Spinal cord (tissue), 10 donors: ENCODE measurements at places on chromosomes 3 and 15. TPM values are rescaled to one million over a fixed set of nuclear protein-coding genes. Genes with fewer than 3 reads are reported as not detected.

SKOR1 gene
- 3.0 TPM for total RNA-seq

GDPGP1 gene
- 7.3 TPM for total RNA-seq

DUOXA1 gene
- total RNA-seq, result 0.11 TPM

USP50 gene
- 1.1 TPM for total RNA-seq

PRTG gene
- total RNA-seq, result 10.7 TPM

CKMT1B gene
- total RNA-seq, result 17.7 TPM

SPATA12 gene
- total RNA-seq, result not detected

TMEM108 gene
- total RNA-seq, result 6.6 TPM

TBC1D5 gene
- total RNA-seq, result 83.8 TPM

ZNF445 gene
- 19.7 TPM for total RNA-seq

APPL1 gene
- 69.9 TPM for total RNA-seq

GRCh38 chr15:100170291-100171210, 171.2 kb downstream of the ADAMTS17 start:
- DNase-seq, result no peak

GRCh38 chr3:100412912-100413590, 11.7 kb downstream of the LNP1 start:
- no peak for DNase-seq

- DNase-seq, result peak; percentile 22
Measured at GRCh38 chr15:35932531-35932930, 386.6 kb upstream of the DPH6 start.

- DNase-seq, result no peak
Measured at GRCh38 chr3:47475029-47475569, 642 bp downstream of the SCAP start.

GRCh38 chr3:94779699-94780098, 716.8 kb downstream of the NSUN3 start:
- DNase-seq, result no peak

- DNase-seq, result no peak
Measured at GRCh38 chr3:49609314-49609713, 55.0 kb downstream of the BSN start.

DNA sequence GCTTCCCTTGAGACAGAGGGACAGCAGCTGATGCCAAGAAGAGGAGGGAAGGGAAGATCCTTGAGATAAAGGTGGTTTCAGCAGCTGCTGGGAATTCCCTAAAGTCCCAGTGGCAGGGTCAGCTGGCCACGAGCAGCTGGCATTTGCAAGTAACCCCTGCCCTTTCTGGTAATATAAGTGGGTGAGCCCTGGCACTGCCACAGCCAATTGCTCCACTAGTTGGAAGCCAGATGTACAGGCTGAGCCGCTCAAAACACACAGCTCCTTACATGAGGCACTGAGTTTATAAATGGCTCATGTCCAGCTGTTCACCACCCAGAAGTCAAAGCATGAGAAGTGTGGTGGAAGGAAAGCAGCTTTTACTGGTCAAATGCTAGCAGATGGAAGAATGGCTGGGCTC, 35.4 kb downstream of the PRR20G start:
- DNase-seq, result no peak

GRCh38 chr3:141790171-141790570, 27.0 kb downstream of the GRK7 start:
- DNase-seq, result no peak

GRCh38 chr15:61499376-61499775, 270.3 kb upstream of the RORA start:
- DNase-seq, result peak; percentile 52

DNA sequence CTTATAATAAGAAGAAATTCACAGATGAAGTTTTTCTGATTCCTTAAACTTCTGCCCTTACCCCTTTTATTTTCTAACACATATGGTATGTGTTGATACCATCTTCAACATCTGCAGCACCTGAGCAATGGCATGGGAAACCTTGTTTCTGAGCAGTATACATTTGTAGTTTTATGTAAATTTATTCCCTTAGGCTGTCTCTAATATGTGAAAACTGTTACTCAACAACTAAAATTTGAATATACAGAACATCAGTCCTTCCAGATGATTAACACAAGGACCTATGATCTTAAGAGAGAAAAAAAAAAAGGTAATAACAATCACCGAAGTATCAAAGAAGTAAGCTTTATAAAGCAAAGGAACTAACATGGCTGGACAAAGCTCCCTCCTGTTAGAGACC, 190.5 kb downstream of the TBC1D5 start:
- no peak for DNase-seq

- no peak for DNase-seq
Measured at GRCh38 chr3:17111586-17111985, 226.8 kb downstream of the PLCL2 start.

GRCh38 chr3:53803124-53803815, 42.9 kb downstream of the CHDH start:
- no peak for DNase-seq

- DNase-seq, result no peak
Measured at GRCh38 chr3:169563775-169564059, 99.8 kb downstream of the MECOM start.

DNA sequence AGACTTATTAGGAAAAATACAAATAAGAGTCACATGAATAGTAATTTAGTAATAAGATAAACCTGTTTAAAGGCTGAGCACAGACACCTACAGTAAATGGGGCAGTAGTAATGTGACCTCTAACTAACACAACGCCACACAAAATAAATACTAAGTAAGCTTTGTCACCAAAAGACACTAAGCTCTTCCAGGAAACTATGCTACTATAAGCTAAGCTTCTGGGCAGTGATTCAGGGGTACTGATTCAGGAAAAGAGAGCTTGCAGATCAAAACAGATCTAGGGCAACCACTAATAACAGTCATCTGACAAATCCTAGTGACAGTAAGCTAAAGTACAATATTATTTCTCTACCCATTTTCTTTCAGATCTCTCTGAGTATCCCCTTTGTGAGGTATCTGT, 68.8 kb downstream of the PLOD2 start:
- DNase-seq, result no peak

GRCh38 chr3:20846832-20847231, 660.8 kb upstream of the SGO1 start:
- DNase-seq, result peak; percentile 32

- no peak for DNase-seq
Measured at GRCh38 chr3:179247289-179248015, 3.5 kb downstream of the KCNMB3 start.

DNA sequence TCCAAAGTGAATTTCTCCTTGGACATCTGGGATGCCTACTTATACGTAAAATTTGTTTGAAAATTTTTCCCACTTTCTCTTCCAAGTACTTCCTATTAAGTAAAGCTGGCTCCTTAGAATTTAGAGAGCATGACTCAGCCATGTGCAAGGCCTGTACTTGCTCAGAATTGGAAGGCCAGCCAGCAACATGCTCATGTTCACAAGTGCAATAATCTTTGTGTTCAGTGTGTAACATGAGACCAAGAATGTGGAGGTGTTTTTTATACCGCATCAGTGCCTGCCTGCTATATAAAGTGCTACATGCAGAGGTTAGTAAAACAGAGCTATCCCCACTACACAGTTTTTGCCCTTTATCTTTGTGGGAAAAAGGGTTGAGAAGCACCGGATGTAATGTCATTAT, 151.9 kb upstream of the FEZF2 start:
- DNase-seq, result no peak

GRCh38 chr3:101943029-101943428, 93.7 kb downstream of the NFKBIZ start:
- DNase-seq, result no peak

DNA sequence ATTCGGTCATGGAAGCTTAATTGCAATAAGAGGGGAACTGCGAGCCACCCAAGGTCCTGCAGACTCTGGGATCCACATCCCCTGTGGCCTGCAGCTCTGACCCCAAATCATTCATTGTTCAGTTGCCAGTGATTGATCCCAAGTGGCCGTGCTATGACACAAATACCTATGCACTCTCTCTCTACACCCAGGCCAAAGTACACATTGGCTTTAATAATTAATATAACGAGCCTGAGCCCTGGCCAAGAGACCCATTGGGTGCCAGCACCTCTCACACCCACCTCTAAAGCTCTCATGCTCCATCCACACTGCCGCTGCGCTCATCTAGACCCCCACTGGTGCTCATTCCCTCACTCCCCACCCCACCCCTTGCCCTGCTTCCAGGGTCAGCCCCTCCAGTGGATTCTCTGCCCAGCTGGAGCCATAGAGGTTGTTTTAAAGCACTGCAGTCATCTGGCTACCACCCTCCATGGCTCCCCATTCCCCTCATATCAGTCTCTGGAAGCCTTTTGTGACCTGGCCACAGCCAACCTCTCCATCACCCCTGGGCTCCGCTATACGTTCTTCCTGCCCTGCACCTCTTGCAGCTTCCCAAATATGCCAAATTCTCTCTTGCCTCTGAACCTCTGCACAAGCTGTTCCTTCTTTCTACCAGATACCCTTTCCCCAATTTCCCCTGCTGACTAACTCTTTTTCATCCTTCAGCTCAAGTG, 37.7 kb upstream of the SLC6A6 start:
- DNase-seq, result no peak

- DNase-seq, result no peak
Measured at GRCh38 chr3:151227266-151227806, 24.3 kb upstream of the GPR171 start.

DNA sequence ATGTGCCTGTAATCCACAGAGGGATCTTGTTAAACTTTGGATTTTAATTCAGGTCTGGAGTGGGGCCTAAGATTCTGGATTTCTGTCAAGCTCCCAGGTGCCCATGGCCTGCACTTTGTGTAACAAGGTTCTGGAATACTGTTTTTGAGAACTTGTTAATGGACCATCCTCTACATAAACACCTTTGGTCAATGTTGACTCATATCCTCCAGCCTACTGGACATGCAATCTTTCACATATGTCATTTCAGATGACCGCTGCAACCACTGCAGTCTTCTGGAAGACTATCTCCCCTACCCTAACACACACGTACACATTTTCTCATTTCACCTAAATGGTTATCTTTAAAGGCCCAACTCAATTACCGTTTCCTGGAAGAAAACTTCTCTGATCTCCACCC, 302.1 kb upstream of the TPRG1 start:
- no peak for DNase-seq

- DNase-seq, result no peak
Measured at GRCh38 chr3:172317984-172318383, 130.3 kb downstream of the GHSR start.
